ENCODE measurements at places on chromosomes 5 and 9. TPM values are rescaled to one million over a fixed set of nuclear protein-coding genes. Genes with fewer than 3 reads are reported as not detected.

PLCXD3 gene
- 1.7 TPM for total RNA-seq

PCDHGA10 gene
- 8.3 TPM for total RNA-seq

GALT gene
- 34.2 TPM for total RNA-seq

NSG2 gene
- total RNA-seq = not detected

LTC4S gene
- 2.3 TPM for total RNA-seq

GABBR2 gene
- total RNA-seq = 0.46 TPM

ASB6 gene
- total RNA-seq = 20.3 TPM

B4GALT1 gene
- 169 TPM for total RNA-seq

NOXA1 gene
- 0.36 TPM for total RNA-seq

TXNDC15 gene
- 182 TPM for total RNA-seq

GFRA3 gene
- 0.03 TPM for total RNA-seq

SELENOP gene
- total RNA-seq = 2.5 TPM

LECT2 gene
- total RNA-seq = not detected

PHF2 gene
- total RNA-seq = 15.6 TPM

SPATA31A3 gene
- not detected for total RNA-seq

LCNL1 gene
- 1.1 TPM for total RNA-seq

FOXD4L4 gene
- total RNA-seq = 0.20 TPM

KIF24 gene
- total RNA-seq = 1.2 TPM

NR6A1 gene
- 0.39 TPM for total RNA-seq

BOD1 gene
- total RNA-seq = 80.5 TPM

PCDHB10 gene
- 0.79 TPM for total RNA-seq

DDX31 gene
- 19.8 TPM for total RNA-seq

GLRA1 gene
- not detected for total RNA-seq

MRRF gene
- total RNA-seq = 23.6 TPM

ZNF366 gene
- 0.07 TPM for total RNA-seq

PCDHGA1 gene
- 1.4 TPM for total RNA-seq

ADAMTS2 gene
- total RNA-seq = 32.5 TPM

TXNDC8 gene
- not detected for total RNA-seq

KIF12 gene
- not detected for total RNA-seq

PIP5K1B gene
- total RNA-seq = 0.13 TPM

MOB3B gene
- 0.17 TPM for total RNA-seq

PCDHB7 gene
- total RNA-seq = 1.1 TPM

NMUR2 gene
- not detected for total RNA-seq

SEMA6A gene
- 0.23 TPM for total RNA-seq

GRM6 gene
- total RNA-seq = not detected

Data from smooth muscle cell of the pulmonary artery (primary cell).